HCEC 1CT (cell line): ENCODE measurements at places on chromosomes 2 and 18.

DNA sequence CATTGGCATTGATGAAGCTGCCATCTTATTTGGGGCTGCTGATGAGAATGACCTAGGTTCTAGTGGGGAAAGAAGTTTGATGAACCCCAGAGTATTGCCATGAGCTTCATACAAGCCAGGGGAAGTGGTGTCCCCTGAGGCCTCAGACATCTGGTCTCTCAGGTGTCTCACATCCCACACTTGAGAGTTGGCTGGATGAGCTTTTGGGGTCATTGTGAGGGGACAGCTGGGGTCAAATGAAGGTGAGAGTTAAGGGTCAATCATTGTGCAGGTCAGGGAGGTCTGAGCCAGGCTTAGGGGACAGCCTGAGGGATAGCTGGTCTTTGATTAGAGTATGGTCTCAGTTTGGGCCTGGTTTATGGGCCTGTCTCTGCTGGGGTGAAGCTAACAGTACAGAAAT, 336.5 kb downstream of the CYP26B1 start:
- no peak for DNase-seq

DNA sequence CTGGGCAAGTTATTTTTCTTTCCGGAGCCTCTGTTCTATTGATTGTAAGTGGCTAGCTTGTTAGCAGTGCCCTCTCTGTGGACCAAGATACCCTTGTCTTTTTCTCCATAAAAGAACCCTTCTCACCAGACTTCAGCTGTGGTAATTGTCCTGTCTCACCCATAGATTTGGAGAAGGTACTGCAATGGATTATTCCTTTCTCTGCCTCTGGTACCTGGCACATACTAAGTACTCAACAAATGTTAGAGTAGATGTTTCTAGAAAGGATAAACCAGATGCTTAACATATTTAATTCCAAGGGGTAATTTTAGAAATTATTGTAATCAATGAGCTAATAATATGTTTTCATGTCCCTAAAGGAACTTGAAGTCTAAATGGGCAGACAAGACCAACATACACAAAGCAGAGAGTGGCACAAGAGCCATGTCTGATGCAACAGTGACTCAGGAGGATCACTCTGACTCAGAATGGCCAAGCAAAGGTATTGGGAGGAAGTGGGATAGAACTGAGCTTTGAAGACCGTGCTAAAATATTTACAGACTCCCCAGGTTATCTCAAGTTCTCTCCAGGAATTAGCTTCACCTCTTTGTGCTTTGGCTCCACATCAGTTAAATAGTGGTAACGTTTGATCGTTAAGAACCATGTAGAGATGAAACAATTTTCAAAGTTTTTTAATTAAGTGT, 129.7 kb upstream of the OSR1 start:
- DNase-seq: peak; percentile 78

- no peak for DNase-seq
Measured at GRCh38 chr2:227576110-227576509, 22.6 kb upstream of the SCYGR2 start.

- DNase-seq: no peak
Measured at GRCh38 chr2:240431271-240431660, 4.2 kb upstream of the GPC1 start.

DNA sequence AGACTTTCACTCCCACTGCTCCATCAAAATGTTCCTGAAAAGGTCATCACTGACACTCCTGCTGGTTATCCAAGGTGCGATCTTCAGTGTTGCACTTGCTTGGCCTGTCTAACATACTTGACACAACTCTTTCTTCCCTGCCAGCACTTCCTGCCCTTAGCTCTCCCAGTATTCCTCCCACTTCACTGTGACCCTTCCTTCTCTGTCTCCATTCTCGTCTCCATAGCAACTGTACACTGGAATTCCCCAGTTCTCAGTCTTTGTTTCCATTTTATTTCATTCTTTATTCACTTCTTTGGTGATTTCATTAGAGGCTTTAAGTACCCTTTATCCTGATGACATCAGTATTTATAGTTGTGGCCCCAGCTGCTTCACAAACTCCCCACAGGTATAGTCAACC, 333.0 kb downstream of the IRS1 start:
- no peak for DNase-seq

DNA sequence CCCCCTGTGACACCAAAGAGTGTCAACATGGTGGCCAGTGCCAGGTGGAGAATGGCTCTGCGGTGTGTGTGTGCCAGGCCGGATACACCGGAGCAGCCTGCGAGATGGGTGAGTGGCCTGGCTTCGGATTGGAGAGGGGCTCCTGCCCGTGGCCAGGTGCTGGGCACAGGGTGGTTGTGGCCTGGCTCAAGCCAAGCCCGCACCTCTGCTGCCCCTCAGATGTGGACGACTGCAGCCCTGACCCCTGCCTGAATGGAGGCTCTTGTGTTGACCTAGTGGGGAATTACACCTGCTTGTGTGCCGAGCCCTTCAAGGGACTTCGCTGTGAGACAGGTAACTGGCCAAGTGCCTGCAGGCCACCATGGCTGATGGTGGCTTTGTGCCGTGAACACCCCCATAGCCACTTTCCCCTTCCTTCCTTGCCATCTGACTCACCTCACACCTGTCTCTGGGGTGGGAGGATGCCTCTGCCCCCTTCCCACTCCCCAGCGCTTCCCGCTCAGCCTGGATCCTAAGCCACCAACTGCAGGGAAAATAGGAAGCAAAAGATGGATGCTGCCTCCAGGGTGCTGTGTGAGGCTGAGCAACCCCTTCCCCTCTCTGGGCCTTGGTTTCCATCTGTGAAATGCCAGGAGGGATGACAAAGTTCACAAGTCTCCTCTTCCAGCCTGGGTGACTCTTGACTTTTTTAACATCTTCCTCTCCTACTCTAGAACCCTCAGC, 41.8 kb downstream of the SNED1 start:
- DNase-seq: no peak
